ENCODE measurements at places on chromosomes 7 and 10.

DNA sequence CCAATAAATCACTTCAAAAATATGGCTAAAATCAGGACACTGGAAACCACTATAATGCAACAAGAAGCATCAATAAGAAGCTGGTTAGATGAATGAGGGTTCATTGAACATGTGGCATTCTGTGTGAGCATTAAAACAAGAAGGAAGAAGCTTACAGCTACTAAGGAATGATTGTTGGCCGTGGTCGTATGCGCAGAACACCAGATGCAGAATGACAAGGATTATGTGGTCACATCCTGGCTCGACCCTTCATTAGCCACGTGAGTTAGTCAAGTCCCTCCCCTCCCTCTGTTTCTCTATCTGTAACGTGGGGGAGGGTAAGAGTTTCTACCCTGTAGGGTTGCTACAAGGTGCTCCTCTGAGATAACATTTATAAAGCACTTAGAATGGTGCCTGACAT, 174.3 kb downstream of the ADAM12 start:
- DNase-seq, result no peak

- no peak for DNase-seq
Measured at GRCh38 chr10:11827006-11827405, 3.9 kb downstream of the PROSER2 start.

DNA sequence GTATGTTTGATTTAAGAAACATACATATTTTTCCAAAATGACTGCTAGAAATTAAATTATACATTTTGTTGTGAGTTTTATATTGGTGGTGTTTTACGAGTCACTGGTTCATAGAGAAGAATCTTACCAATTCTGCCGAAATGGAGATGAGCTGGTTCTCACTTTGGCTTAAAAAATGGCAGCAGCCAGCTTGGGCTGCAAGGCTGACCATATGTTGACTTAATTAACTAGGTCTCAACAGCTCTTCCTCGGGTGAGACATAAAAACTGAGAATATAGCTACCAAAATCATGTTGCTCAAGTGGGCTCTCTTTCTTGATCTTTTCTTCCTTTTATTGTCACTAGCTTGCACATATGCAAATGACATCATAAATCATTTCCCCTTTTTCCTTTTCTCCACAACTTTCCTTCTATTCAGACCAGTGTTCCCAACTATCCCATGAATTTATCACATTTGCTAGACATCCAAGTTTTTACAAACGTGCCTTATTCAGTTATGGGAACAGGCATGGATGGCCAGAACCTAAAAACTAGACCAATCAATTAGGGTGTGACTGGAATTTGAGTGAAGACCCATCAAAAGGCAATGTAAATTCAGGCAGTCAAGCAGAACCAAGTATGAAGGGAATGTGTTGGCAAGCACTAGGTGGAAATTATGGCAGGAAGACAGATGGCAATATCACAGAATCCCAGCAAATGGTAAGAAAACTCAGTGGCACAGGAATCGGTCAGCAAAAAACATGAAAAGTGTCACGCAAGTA, 6.4 kb upstream of the TSPAN12 start:
- no peak for DNase-seq

- DNase-seq, result no peak
Measured at GRCh38 chr7:104855861-104856260, 158.1 kb upstream of the KMT2E start.

GRCh38 chr10:48503293-48503911, 101.5 kb downstream of the ARHGAP22 start:
- no peak for DNase-seq

DNA sequence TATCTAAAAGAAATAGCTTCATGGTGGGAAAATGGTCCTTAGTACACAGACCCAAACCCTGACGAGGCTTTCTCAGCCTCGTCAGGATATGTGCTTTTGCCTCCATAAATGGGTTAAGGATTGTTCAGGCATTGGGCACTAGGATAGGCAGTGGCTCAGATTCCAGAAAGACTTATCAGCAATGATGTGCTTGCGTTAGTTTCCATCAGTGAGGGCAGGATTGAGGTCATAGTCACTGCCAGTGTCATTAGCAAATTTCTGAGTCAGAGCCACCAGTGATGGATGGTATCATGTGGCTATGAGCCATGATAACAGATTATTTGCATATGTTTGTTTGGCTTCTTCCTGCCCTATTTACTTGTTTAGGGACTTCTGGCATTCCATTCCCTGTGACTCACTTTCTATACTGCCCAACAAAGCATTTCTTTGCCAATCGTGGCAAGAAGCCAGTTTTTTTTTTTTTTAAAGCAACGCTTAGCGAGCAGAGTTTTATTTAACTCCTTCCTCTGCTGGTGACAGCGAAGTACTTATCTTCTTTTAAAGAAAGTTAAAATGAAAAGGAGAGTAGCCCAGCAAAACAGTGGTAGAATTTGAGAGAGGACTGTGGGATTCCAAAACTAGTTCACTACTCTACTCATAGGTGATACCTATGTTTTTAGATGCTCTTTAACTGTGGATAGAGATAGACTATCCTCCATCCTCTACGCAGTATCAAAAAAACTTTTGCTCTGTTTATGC, 44.4 kb downstream of the MYPN start:
- DNase-seq, result no peak

GRCh38 chr7:128410451-128410753, 620 bp upstream of the IMPDH1 start:
- no peak for DNase-seq

DNA sequence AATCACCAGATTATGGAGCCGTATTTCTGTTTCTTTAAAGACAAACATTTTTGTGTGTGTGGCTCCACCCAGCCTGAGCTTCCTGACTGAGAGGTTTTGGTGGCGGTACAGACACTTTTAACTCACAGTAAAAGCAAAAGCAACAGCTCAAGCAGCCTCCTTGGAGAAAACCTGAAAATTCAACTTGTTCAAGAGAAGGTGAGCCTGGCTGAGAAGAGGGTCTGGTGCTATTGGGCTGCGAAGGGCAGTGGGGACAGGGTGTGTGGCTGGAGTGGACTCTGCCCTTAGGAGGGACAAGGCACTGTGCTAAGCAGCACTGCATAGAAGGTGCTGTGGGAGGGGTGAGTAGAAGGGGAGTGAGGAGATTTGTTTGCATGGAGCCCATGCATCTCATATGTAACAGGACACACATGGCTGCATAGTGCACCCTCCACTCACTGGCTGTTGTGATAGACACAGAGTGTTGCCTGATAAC, at the start of gene GIMAP7:
Gene GIMAP7 (plus strand): TSS at position 125 of the 475 bp plus-strand sequence. CDS start 5,103 bp downstream, outside the sequence.
- DNase-seq, result no peak

GRCh38 chr10:13717936-13718772, 131.4 kb downstream of the PRPF18 start:
- no peak for DNase-seq

GRCh38 chr7:5533821-5534367, 110.3 kb upstream of the TNRC18 start:
- no peak for DNase-seq

GRCh38 chr10:97914837-97915211, 65.2 kb downstream of the GOLGA7B start:
- DNase-seq, result peak; percentile 49

GRCh38 chr10:74071157-74071556, 73.2 kb downstream of the VCL start:
- DNase-seq, result no peak

DNA sequence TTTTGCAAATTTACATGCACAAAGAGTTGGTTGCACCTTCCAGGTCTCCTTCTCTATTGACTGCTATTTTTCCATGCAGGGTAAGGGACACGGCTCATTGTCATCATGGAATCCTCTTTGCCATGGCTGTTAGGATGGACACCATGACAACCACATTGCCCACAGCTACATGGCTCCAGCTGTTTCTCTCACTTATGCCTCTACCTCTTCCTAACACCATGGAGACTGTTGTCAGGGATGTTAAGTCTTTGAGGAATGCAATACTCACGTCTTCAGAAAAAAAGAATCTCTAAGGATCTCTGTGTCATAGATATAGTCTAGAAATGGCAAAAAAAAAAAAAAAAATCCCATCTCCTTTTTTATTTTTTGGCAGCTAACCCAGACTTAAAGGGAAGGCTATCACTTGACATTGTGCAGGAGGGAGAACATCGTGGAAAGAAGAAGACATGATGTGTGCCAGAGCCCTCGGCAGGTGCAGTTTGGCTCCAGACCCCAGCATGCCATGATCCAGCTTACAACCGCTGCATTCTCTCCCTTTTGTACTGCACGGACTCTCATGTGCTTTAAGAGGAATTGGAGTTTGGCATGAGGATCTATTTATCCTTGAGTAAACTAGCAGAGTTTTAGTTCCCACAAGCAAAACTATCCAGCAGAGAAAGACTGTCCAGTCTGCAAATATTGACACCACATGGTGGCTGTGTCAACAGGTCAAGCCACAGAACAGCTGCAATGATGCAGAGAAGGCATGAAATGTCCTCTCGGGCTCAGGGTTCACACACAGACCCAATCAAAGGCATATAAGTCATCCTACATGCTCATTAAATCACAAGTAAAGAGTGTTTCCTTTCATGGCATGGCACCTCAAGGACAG, 70.8 kb downstream of the FRMD4A start:
- no peak for DNase-seq

DNA sequence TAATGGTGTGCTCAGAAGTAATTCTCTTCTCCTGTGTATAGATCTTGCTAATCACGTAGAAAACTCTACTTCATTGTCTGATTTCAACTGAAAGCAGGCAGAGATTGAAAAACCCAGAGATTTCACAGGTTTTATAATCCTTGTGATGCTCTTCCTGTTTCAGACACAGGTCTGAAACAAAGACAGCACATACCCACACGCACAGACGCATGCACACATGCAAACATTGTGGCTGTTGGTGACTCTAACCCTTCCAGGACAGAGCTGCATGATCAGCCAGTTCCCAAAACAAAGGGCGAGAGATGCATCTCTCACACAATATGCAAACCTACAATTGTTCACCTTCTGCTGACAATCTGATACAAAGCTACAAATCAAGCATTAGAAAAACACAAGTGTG, 11.1 kb upstream of the TFEC start:
- DNase-seq, result no peak

DNA sequence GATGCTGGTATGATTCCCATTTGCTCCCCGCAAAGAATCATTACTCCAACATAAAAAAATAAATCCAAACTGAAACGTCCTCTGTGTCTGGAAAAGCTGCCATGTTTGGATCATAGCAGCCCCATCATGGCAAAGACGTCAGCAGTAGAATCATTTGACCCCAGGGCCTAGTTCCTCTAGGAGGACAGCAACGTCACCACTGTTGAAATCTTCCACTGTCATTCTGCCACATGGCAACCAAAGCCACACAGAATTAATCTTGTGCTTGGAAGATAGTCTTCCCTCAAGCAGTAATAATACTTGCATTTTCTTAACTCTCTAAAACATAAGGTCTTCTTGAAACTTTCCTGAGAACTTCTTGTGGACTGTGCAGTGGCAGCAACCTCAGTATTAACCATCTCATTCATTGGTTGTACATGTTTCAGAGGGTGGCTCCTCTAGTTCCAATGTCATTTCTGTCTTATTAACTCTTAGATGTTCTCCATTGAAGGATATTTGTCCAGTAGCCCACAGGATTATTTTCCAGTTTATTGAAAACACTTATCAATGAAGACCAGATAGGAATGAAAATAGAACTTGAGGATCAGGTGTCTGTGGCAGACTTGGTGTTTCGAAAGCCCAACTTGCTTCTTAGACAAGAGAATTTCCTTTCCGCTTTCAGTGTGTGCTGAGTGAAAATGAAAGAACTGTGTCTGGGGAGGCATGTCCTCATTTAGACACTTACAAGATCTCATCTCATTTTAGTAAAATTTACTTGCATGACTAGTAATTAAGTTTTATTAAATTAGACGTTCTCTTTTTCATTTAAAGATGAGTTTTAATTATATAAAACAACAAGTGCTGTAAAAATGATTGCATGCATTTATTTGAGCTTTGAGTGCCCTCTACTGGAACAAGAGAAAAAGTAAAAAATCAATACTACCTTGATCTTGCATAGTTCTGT, 28.9 kb upstream of the INHBA start:
- DNase-seq, result no peak

GRCh38 chr10:84053626-84054025, 85.7 kb upstream of the GHITM start:
- no peak for DNase-seq

DNA sequence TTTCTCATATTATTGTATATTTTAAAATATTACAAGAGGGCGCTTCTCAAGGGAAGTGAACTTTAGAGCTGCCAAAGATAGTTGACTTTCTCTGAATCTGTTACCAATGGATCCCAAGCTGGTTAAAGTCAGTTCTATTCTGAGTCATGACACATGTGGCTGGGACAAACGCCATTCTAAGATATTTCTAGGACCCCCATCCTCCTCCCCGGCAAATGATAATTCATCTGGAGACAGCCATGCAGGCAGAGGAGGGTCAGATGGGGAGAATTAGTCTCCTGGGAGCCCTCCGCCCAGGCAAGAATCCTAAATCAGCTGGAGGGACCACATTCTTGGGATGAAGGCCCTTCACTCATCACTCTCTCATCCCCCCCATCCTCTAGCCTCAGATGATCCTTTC, 187.7 kb downstream of the GFRA1 start:
- no peak for DNase-seq

- no peak for DNase-seq
Measured at GRCh38 chr10:19961076-19962053, 145.1 kb downstream of the PLXDC2 start.

- DNase-seq, result no peak
Measured at GRCh38 chr10:62480196-62480595, 106.0 kb downstream of the ZNF365 start.

DNA sequence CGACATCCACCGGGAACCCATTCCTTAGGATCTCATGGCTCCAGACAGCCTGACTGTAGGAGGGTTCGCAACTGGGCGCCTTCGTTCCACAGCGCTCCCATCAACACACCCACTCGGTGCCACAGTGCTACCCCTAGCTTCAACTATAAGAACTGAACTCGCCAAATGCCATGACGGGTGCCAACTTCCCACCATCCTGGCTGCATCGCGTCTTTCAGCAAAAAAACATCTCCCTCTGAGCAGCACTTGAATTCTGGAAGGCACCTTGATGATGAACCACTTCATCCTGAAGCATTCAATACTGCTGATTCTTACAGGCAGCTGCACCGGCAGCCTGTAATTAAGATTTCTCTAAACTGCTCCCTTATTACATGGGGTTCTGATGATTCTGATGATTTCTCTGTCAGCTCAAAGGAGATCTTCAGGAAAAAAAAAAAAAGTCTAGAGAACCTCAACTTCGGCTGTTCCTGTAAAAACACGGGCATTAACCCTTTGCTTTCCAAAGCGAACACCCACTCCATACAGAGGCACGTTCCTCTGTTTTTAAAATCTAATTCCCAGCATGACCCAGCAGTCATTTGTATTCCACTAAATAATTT, 1.3 kb downstream of the CYTH3 start:
- DNase-seq, result no peak

DNA sequence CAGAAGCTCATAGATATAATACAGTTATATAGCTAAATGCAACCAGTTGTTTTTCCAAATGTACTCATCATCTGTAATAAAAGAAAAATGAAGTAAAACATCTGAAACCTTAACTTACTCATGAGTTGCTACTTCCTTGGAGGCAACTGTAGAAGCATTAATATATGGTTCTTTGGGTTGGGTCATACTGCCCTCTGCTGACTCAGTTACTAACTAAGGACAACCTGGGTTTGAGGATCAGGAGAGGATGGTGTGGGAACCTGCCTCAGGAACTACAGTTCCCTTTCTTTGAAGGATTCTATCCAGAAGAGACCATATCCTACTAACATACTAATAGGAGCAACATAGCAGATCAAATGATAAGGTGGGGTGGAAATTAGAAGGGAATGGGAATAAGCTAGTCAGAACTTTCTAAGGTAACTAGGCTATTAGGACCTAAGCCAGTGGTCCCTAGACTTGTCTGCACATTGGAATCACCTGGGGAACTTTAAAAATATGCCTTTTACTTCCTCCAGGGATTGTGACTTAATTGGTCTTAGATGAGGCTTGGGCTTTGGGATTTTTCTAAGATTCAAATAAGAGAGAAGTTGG, 20.7 kb downstream of the COX15 start:
- DNase-seq, result no peak

GRCh38 chr7:84389242-84389641, 194.7 kb upstream of the SEMA3A start:
- DNase-seq, result no peak
